Activated naive CD8-positive, alpha-beta T cell treated with anti-CD3 and anti-CD28 coated beads for 36 hours (primary cell): ENCODE measurements at places on chromosomes 6 and 20. TPM values are rescaled to one million over a fixed set of nuclear protein-coding genes. Genes with fewer than 3 reads are reported as not detected.

DNA sequence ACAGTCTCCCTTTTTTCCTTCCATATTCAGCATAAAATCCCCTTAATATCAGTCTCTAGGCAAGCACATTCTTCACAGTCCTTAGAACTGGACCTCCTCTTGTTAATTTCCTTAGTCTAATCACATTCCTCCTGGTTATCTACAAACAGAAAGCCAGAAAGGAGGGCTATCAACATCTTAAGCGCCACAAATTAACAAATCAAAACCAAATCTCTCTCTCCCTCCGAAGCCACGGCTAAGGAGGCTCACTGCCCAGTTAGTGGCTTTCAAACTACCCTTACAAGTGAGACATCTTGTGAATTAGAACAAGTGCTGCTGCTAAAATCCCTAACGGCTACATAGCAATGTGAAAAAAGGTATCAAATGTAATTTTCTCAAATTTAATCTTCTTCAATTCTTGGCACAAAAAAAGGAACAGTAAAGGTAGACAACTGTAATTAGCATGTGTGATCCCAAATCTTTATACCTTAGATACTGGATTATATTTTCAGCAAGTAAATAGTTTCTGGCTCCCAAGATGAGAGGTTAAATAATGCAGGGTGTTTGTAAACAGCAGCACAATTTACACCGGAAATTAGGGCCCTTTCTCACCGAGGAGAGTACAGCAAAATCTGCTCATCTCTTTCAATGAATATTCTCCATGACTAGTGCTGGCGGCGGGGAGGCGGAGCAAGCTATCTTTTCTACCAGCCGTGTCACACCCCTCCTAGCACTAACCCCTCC, 1.4 kb upstream of the TRIM39 start:
- DNase-seq: peak; percentile 87

- DNase-seq: no peak
Observed at GRCh38 chr6:7939184-7939863, 28.7 kb upstream of the TXNDC5 start.

GRCh38 chr6:148467926-148468325, 125.3 kb downstream of the SASH1 start:
- DNase-seq: no peak

GRCh38 chr6:108235127-108235526, 25.7 kb downstream of the SNX3 start:
- DNase-seq: no peak

GRCh38 chr20:4896971-4897497, 104.3 kb downstream of the SLC23A2 start:
- DNase-seq: no peak

GRCh38 chr20:53409447-53409717, 184.3 kb downstream of the ZNF217 start:
- no peak for DNase-seq

DNA sequence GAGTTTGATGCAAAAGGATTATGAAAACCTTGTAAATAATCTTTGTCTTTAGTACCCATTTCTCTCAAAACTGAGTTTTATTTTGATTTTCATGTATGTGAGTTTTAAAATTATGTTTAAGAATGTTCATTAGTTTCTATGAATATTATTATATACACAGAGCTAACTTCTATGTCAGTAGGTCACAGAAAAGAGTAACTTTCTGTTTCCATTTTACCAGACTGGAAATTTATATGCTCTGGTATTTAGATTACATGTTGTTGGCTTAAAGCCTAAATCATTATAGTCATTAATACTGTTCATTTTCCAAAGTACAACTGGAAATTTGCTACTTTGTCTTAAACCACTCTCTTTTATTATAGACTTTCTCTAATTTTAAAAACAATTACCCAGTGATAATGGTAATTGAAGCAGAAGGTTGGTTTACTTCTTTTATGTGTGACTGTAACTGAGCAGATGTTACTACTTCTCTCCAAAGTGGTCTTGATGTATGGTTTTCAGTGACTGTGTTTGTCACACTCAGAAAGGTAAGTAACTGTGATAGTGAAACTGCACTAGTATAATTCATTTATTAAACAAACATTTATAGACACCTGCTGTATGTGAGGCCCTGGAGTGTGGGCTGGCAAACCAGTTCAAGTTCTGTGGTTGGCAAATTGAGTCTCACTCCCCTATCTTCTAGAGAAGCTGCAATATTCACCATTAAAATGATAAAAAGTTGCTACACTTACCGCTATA, 13.2 kb downstream of the CRYBG1 start:
- peak; percentile 16 for DNase-seq

The ESR1 gene
- total RNA-seq: 0.45 TPM

The FOXO3 gene
- 8.0 TPM for total RNA-seq

The APMAP gene
- total RNA-seq: 48.8 TPM

The THEMIS gene
- 49.7 TPM for total RNA-seq

The PPP1R3G gene
- total RNA-seq: 0.06 TPM
